ENCODE measurements at places on chromosomes 7 and 10. TPM values are rescaled to one million over a fixed set of nuclear protein-coding genes. Genes with fewer than 3 reads are reported as not detected.

GRCh38 chr7:151260883-151261282 lies 12.4 kb upstream of the SMARCD3 start:
- no peak overlapping the region for H3K4me3 ChIP-seq
- H3K36me3 ChIP-seq, result no peaks in the 10 kb centered on the region
- no peaks in the 10 kb centered on the region for H3K4me1 ChIP-seq
- DNase-seq, result no peak

DNA sequence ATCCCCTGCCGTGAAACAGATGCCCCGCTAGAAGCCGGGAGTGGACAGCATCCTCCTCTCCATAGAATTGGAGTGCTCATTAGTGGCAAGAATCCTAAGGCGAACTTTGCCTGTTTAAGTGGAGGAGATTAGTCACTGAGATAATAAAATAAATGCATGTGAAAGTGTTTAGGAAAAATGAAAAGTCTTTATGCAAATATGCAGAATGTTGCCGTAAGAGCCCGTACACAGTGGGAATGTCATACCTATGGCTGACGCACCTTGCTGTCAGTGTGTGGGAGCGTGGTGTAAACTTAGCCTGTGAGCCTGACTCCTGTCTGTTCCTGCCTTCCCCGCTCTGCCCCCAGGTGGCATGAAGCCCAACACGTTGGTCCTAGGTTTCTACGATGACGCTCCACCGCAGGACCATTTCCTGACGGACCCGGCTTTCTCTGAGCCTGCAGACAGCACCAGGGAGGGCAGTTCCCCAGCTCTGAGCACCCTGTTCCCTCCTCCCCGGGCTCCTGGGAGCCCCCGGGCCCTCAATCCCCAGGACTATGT lies 1.7 kb upstream of the TRIP6 start:
- H3K36me3 ChIP-seq, result peaks cover 8% of the 10 kb centered on the region
- H3K27me3 ChIP-seq, result no peaks in the 10 kb centered on the region
- H3K4me1 ChIP-seq, result peaks cover 13% of the 10 kb centered on the region
- no peak for DNase-seq
- H3K4me3 ChIP-seq, result no peak overlapping the region

The SCRN1 gene
- 85.6 TPM for total RNA-seq

GRCh38 chr7:157282141-157282801 lies 54.5 kb upstream of the DNAJB6 start:
- no peak overlapping the region for H3K27ac ChIP-seq
- H3K36me3 ChIP-seq, result no peaks in the 10 kb centered on the region
- H3K4me1 ChIP-seq, result no peaks in the 10 kb centered on the region
- H3K4me3 ChIP-seq, result no peak overlapping the region

DNA sequence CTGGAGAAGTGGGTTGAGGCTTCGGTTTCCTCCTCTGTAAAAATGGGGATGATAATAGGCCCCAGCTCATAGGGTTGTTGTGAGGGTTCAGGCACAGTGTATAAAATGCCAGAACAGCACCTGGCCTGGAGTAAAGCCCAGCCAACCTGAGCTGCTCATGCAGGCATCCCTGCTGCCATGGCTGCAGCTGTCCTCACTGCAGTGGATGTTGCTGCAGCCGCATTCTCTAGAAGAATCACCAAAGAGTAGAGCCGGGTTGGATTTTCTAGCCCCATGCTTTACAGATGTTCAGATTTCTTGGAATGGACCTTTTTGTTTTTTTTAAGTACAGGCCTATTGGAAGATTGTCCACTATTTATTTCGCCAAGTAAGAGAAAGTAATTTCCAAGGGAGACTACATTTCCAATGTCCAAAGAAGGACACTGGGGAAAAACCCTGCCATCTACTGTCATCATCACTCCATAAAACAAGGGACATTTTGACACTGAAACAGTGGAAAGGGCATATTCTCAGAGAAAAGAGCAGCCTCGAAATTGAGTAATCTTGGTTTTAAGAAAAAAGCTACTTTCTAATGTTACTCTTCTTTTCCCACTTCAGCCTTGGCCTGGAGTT lies 147.5 kb upstream of the TCF7L2 start:
- H3K27me3 ChIP-seq, result no peaks in the 10 kb centered on the region
- no peak overlapping the region for H3K27ac ChIP-seq
- H3K36me3 ChIP-seq, result no peaks in the 10 kb centered on the region
- H3K4me1 ChIP-seq, result no peaks in the 10 kb centered on the region

The PLCE1 gene
- total RNA-seq, result 8.7 TPM

DNA sequence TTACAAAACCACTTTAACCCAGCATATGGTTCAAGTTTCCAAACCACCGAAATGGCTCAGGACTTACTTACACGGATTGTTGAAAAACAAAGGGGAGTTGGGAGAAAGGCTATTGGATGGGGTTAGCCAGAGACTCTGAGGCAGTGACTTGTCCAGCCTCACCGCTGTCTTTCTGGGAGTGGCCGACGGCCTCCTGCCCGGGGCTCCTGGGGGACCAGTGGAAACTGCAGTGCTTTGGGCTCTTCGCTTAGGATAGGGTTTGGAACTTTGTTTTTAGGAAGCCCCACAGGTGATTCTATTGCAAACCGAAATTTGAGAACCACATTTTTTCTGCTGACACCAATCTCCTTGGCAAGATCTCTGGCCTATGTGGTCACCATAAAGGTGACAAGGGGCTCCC lies 38.1 kb upstream of the R3HCC1L start:
- no peak overlapping the region for H3K27ac ChIP-seq
- DNase-seq, result no peak
- no peaks in the 10 kb centered on the region for H3K36me3 ChIP-seq
- no peaks in the 10 kb centered on the region for H3K27me3 ChIP-seq
- no peaks in the 10 kb centered on the region for H3K4me1 ChIP-seq

The ZNF503 gene
- total RNA-seq, result 34.7 TPM

The UCN3 gene
- total RNA-seq, result not detected

DNA sequence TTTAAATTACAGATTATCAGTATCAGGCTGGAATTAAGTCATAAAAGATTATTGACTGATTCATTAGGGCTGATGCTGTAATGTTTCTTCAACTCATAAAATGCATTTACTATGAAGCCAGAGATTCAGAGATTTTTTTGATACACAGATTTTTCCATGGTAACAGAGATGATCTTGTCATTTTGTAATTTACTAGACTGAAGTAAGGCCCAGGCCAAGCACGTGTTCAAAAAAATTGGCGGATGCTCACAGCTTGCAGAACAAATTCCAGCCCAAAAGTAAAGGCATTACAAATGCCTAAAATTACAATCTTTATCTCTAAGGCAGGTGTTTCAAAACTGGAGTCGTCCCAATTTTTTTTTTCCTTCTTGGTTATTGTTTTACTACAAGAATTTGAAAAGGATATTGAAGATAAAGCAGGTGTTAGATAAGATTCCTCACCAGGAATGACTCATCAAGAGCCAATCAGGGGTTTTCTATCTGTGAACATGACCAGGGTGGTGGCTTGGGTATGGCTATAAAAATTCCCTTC lies 78.4 kb upstream of the MEOX2 start:
- DNase-seq, result no peak
- no peaks in the 10 kb centered on the region for H3K4me1 ChIP-seq
- no peaks in the 10 kb centered on the region for H3K36me3 ChIP-seq
- H3K27ac ChIP-seq, result no peak overlapping the region
- no peaks in the 10 kb centered on the region for H3K27me3 ChIP-seq

The SH2B2 gene
- 11.0 TPM for total RNA-seq

The FZD8 gene
- 18.8 TPM for total RNA-seq

The FGFR2 gene
- 59.4 TPM for total RNA-seq

The OPALIN gene
- total RNA-seq, result not detected

GRCh38 chr7:6117533-6117932 lies 86.4 kb downstream of the ANKRD61 start:
- no peak overlapping the region for H3K27ac ChIP-seq
- H3K27me3 ChIP-seq, result no peaks in the 10 kb centered on the region
- DNase-seq, result no peak
- peaks cover 21% of the 10 kb centered on the region for H3K36me3 ChIP-seq

The SEMA3E gene
- 1.1 TPM for total RNA-seq

All from kidney (tissue), 22 donors.